GM12891 (cell line): ENCODE measurements at places on chromosomes 2 and 18.

GRCh38 chr18:4605212-4605611 is 150.1 kb upstream of the DLGAP1 start:
- no peak for DNase-seq

DNA sequence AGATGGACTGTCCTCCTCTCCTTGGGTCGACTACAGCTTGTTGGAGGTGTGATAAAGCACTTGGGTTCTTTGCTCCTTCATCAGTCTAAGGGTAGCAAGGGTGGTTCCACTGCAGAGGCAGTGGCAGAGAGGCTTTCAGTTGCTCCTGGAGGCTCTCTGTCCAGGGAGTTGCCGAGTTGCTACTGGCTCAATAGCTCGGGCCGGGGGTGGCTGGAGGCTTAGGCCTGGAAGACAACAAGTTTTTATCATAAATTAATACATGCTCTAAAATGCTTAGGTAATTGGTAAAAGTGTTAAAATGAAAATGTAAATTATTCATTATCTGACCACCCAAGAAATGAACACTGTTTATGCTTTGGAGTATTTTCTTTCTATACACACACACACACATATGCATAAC is 162.0 kb upstream of the NRP2 start:
- DNase-seq, result no peak

- DNase-seq, result no peak
These were observed 179.3 kb downstream of the C1D start for GRCh38 chr2:67883316-67884087.

GRCh38 chr2:196951973-196952372 is 25.5 kb upstream of the PGAP1 start:
- no peak for DNase-seq

GRCh38 chr2:164984428-164984827 is 29.1 kb upstream of the SLC38A11 start:
- no peak for DNase-seq
